Activated T-helper 17 cell treated with anti-CD3 and anti-CD28 coated beads, Interleukin-2, amount 50 U/mL, for 72 hours (primary cell): ENCODE measurements at places on chromosomes 1 and 21. TPM values are rescaled to one million over a fixed set of nuclear protein-coding genes. Genes with fewer than 3 reads are reported as not detected.

GRCh38 chr1:19483261-19483660 lies 2.1 kb downstream of the CAPZB start:
- peak; percentile 63 for ATAC-seq

GRCh38 chr1:153399401-153400055 lies 8.7 kb upstream of the S100A8 start:
- no peak for ATAC-seq

DNA sequence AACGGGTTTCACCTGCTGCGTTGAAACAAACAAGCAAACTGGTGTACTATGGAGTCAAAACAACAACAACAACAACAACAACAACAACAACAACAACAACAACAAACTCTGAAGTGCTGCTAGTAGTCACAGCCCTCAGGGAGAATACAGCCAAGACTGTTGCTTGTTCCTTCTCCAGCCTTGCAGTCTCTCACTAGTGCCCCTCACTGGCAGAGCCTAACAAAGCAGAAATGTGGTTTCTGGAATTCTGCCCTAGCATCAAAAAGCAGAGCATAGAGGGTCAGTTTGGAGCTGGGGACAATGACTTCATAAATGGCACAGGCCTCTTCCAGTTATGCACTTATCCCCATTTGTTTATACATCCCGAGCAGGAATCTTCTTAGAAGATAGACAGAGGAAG lies 187.4 kb downstream of the KCNK2 start:
- no peak for ATAC-seq

- no peak for ATAC-seq
These were observed 49.5 kb upstream of the RAB4A start for GRCh38 chr1:229221106-229222019.

DNA sequence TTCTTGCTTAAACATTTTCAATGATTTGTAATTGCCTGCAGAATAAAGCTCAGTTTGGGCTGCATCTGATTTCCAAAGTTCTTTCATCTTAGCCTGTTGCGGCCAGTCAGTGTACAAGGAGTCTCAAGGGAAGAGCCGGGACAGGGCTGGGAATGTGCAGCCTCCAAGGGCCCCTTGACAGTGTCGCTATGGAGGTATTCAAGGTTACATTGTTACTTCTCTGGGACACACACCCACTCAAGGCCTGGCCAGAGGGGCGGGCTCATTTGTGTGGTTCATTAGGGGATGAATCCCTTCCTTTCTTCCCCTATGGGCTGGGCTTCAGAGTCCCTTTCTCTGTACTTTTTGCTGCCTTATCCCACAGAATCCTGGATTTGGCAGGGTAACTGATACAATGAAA lies 107.6 kb upstream of the CSF3R start:
- no peak for ATAC-seq

GRCh38 chr1:212609701-212610574 lies 1.4 kb downstream of the ATF3 start:
- no peak for ATAC-seq

DNA sequence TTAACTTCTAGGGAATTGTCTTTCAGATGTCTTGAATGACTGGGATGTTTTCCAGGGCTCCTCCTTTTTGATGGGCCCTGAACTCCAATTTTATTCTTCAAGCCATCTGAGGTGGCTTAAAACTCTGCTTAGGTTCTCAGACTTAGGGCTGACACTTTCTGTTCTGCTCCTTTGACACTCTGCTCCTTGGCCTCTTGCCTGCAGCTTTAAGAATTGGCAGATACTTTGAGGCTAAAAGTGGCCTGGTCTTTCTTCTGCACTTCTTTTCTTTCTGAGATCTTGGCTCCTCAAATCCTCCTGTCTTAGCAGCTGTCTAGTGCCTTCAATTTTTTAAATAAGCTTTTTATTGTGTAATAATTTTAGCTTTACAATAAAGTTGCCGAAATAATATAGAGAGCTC lies 294.6 kb downstream of the RPS6KC1 start:
- ATAC-seq = no peak

- ATAC-seq = no peak
These were observed 8.1 kb downstream of the RERE start for GRCh38 chr1:8809342-8809736.

DNA sequence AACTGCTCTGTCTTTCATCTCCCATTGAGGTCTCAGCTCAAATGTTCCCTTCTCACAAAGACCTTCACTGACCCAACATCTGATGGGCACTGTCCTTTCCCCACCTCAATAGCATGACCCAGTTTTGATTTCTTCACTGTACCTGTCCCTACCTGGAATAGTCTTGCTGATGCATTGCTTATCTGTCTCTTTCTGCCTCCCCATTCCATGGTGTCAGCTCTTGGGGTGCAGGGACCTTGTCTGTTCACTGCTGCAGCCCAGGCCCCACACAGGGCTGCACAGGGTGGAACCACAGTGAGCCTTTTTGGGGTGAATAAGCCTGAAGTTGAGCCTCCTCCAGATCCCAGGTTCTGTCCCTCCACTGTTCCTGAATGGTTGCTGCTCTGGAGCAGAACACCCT lies 414.9 kb downstream of the PTPRU start:
- no peak for ATAC-seq

DNA sequence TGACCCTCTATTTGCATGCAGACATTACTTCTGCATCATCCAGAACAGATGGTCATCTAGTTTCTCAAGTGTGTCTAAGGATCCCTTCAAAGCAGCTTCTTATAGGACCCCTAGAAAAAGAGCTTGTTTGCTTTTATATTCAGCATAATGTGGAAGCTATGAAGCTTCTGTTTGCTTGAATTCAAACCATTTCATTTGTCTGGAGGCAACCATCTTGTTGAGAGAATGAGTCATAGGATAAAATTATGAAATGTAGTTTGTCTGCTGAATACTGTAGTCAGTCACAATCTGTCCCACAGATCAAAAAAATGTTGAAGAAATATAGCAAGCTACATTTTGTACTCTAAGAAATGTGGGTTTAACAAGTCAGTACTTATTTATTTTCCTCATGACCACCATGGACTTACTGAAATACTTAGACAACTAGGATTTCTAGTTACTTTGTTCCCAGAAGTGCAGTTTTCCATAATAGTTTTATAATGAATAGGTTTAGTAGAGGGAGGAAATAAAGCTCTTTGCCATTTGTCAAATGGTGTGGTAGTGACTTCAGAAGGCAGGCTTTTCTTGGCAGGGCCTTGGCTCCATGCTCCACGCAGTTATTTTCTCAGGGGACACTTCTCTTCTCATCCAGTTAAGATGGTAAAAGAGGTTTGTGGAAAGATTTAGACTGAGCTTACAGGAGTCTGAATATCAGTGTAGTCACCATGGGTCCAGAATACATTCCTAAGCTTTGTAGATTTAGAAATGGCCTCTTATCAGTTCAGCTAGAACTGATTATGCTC lies 74.8 kb upstream of the DEPDC1 start:
- ATAC-seq = no peak

DNA sequence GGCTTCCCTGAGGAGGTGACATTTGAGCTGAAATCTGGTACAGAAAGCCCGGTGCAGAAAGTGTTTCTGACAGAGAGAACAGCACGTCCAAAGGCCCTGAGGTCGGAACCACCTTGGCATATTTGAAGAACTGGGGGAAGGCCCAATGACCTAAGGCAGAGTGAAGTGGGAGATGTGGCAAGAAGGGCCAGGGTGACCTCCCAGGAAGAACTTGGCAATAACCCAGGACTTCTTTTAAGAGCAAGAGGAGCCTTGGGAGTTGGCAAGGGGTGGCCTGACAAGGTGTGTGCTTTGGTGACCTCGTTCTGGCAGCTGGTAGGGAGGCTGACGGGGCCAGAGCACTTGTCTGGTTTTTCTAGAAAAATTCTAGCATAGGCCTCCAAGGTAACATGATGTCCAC lies 23.4 kb downstream of the TTC39A start:
- no peak for ATAC-seq

- no peak for ATAC-seq
These were observed 48.3 kb downstream of the DDR2 start for GRCh38 chr1:162680419-162681121.

- ATAC-seq = no peak
These were observed 2.0 kb downstream of the CD1B start for GRCh38 chr1:158329300-158329699.

GRCh38 chr21:14901482-14901958 lies 163.3 kb downstream of the NRIP1 start:
- peak; percentile 84 for ATAC-seq

- no peak for ATAC-seq
These were observed 36.3 kb downstream of the FAAP20 start for GRCh38 chr1:2158272-2158671.

- no peak for ATAC-seq
These were observed 168.1 kb upstream of the EDN2 start for GRCh38 chr1:41652384-41653265.

GRCh38 chr1:56029319-56030003 lies 549.9 kb downstream of the PLPP3 start:
- no peak for ATAC-seq

GRCh38 chr1:193433599-193433998 lies 247.2 kb upstream of the B3GALT2 start:
- ATAC-seq = no peak

DNA sequence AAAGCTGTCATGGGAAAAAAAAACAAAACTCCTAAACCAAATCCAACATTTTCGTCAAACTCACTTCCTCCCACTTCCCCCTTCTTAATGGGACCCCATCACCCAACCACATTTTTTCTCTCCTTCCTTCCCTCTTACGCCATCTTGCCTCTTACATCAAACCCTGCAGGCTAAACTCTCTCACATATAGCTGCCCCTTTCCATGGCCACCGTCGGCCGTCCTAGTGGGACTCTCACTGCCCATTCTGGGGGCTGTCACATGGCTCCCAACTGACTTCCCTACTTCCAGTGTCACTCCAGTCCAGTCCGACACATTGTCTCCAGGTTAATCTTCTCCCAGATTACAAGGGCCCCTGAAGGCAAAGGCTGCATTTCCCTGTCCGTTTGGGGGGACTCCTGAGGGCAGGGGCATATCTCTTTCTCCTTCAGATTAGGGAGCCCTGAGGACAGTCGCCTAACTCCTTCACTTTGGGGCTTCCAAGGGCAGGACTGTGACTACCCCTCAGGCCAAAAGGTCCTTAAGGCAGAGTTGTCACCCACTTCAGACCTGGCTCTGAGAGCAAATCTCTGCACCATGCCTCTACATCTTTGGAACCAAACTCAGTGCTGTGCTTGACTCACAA lies 658 bp downstream of the UBXN11 start:
- no peak for ATAC-seq

Gene TPTE
- total RNA-seq = not detected

Gene TRPM2
- 25.6 TPM for total RNA-seq

Gene BEND5
- total RNA-seq = 5.3 TPM

Gene CD247
- total RNA-seq = 168 TPM

Gene GBP6
- 0.58 TPM for total RNA-seq

Gene LYPD8
- not detected for total RNA-seq

Gene PPIE
- 56.0 TPM for total RNA-seq

Gene LCE3D
- not detected for total RNA-seq

Gene MTARC1
- 0.11 TPM for total RNA-seq

Gene PARS2
- 4.7 TPM for total RNA-seq

Gene UTP11
- total RNA-seq = 60.8 TPM

Gene CACNA1S
- total RNA-seq = not detected

Gene SLC6A17
- not detected for total RNA-seq

Gene VWA5B1
- 0.05 TPM for total RNA-seq
